Mesenchymal stem cell (in vitro differentiated cells and primary cell): ENCODE measurements at places on chromosomes 7 and 10.

GRCh38 chr7:80677629-80678028, 39.2 kb downstream of the CD36 start:
- DNase-seq, result no peak

DNA sequence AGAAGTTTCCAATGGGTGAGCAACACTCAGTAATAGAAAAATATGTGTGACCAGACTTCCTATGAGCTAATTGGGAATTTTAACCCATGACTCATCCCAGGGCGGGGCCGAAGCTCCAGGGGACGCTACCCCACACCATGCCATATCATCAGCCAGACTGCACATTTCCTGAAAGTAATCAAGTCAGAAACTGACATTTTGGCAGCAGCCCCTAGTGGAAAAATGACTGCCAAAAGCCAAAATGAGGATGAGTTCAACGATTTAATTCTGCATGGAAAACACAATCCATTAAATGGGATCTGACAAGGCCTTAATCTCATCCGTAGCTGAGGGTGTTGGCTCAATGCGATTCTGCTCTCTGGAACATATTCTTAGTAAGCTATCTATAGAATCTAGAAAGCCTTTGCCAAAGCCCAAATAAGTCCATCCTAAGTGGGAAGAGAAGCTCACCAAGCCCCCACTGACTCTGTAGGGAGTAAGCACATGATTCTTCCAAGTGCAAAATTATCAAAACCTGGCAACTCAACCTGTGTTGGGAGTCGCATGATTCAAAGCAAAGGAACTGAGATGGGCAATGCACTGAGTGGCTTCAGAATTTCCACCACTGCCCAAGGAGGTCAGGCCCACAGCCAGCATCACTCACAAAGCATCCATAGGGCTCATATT, 93.1 kb upstream of the PDE1C start:
- DNase-seq, result peak; percentile 87

- no peak for DNase-seq
Measured at GRCh38 chr7:102951839-102952238, 39.0 kb downstream of the LRRC17 start.

DNA sequence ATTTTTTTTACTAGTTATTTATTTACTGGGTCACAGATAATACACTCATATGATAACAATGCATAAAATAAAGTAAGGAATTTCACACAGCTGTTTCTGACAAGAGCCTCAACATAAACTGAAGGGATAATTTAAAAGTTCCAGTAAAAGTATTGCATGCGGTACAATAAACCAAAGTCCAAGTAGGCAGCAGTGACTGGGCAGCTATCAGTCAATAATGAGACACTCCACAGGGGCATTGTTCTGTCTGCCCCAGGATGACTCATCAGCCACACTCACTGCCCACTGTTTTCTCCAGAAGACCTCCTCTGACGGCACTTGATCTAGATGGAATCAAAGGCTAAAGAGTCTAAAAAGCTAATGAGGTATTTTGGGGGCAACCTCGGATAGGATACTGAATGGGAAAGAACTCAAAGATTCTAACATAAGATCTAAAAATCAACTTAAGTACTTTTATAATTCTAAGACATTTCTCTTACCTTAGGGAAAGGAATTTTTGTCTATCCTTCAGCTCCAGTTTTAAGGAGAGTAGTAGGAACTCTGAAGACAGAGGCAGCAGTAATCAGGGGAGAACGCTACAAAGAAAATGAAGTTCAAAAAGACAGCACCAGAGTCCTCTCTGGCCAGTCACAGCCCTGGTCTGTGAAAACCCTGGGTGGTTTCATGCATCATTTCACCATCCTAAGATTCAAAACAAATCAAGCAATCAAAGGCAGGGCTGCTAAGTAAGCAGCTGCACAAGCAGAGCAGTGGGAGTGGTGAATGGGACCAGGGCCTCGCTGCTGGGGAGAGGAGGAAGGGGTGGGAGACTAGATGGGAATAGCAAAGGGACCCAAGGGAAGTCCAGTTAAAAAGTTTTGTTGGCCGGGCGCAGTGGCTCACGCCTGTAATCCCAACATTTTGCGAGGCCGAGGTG, 175.1 kb downstream of the AVL9 start:
- DNase-seq, result peak; percentile 74

DNA sequence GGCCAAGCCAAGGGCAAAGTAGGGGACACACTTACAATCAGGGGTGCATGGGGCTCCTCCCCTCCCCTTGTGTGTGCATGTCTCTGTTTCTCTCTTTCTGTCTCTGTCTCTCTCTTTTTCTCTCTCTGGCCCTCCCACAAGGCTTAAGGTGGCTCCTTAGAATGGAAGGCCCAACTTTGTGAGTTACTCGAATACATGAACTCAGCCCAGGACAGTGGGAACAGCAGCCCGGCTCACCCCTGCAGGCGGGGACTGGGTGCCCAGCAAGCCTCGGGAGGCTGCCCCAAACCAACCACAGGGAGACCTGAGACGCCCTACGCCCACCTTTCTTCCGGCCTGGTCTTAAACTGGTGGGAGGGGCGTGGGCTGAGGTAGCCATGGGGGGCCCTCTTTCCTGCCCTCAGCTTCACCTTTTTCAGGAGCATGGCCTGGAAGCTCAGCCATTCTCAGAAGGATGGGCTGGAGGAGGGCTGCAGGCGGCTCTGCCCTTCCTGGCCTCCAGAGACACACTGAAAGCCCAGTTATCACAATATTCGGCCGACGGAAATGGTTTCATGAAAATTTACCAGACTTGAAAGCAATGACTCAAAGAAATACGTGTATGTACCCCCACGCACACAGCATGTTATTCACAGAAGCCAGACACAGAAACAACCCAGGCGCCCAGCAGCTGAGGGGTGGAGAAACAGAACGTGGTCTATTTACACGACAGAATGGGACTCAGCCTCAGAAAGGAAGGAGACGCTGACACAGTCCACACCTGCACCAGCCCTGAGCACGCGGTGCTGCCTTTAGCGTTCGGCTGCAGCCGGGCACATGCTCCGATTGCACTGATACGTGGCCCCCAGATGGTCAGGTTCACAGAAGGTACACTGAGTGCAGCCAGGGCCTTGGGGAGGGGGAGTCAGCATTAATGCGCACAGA, 229.5 kb downstream of the PTPRN2 start:
- DNase-seq, result no peak

- no peak for DNase-seq
Measured at GRCh38 chr10:110597476-110597875, 30.0 kb downstream of the SMC3 start.

DNA sequence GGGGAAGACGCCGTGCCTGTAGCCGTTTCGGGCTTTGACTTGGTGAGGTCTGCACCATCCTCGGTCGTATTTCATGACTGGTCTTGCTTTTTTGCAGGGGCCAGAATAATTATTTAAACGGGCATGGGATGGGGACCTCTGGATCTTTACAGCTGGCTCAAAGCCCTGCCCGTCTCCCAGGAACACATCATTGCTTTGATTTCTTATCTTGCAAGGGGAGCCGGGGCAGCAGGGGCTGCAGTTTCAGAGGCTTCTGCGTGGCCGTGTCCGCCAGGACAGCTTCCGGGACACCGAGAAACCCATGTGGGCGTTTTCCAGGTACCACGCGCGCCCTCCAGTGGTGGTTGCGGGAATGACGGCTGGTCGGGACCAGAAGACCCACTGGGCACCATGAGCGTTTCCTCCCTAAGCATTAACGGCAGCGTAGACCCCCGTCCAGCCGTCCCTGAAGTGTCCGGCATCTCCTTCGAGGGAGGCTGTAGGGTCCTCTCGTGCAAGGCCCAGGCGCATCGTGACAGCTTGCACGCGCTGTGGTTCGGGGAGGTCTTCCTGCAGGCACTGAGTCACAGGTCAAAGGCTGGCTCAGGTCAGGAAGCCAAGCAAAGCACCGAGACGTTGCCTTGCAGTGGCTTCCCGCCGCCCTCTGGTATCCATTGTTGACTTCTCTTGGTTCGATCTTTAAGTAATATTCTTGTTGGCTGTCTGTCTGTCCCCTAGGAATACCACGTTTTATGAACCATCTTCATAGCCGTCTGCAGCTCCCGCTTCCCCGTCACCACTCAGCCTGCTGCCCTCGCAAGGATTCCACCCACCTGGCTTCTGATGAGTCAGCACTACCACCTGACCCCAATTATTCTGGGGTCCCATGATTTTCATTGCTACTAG, 16.2 kb upstream of the ZFAND2A start:
- peak; percentile 76 for DNase-seq

GRCh38 chr10:28508304-28508925, 24.5 kb upstream of the WAC start:
- DNase-seq, result no peak
